ENCODE measurements at places on chromosomes 4 and X.

GRCh38 chrX:1412551-1413161, 20.7 kb upstream of the SLC25A6 start:
- DNase-seq, result peak; percentile 37

GRCh38 chr4:47413521-47413920, 50.0 kb downstream of the COMMD8 start:
- no peak for DNase-seq

- peak; percentile 48 for DNase-seq
These were observed 36.0 kb downstream of the P2RY8 start for GRCh38 chrX:1500701-1501624.

DNA sequence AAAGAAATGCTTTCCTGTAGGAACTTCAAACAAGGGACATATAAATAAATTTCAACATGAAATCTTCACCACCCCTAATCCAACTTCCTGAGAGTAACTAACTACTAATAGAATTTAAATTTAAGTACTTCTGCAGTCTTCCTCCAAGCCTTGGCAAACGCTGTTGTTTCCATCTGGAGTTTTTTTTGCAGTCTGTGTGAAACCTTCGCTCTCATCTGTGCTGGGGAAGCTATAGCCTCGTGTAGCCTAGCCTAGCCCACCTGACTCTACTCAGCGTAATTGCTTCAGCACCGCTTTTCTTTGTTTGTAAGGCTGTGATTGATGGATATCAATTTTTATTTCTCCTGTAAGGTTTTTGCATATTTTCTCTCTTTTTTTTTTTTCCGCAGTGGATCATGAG, 30.9 kb downstream of the STOX2 start:
- DNase-seq, result no peak

Data from upper lobe of right lung (tissue), 1 donor.